ENCODE measurements at places on chromosomes 7 and 10.

GRCh38 chr10:77807706-77808105 lies 118.8 kb downstream of the DLG5 start:
- no peak for DNase-seq
- H3K4me3 ChIP-seq = no peak overlapping the region
- no peak overlapping the region for H3K27ac ChIP-seq
- peaks cover 95% of the 10 kb centered on the region for H3K36me3 ChIP-seq
- no peaks in the 10 kb centered on the region for H3K27me3 ChIP-seq
- no peaks in the 10 kb centered on the region for H3K4me1 ChIP-seq

DNA sequence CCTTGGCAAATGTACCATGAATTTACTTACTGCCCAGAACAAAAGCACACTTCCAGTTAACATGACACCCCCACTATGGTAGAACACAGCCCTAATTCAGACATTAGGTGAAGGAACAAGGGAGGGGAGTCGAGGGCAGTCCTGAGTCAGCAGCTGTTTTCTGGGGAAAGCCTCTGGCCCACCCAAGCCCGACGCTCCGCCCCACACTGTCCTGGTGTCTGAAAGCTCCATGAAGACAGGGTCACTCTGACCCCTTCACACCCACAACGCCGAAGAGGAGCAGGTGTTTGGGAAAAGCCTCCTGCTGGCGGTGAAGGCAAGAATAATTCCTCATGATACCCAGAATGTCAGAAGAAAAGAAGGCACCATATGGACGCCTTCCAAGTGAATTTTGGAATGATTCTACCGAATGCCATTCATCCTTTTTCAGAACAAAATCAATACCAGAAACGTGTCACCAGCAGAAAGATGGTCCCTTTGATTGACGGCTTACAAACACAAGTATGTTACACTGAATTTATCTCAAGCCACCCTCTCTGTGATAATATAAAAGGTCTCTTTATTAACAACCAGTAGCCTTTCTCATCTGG lies 172.1 kb downstream of the DIP2C start:
- no peak overlapping the region for H3K27ac ChIP-seq
- no peak overlapping the region for H3K4me3 ChIP-seq
- H3K36me3 ChIP-seq = peaks cover 9% of the 10 kb centered on the region
- no peak for DNase-seq
- H3K27me3 ChIP-seq = no peaks in the 10 kb centered on the region

DNA sequence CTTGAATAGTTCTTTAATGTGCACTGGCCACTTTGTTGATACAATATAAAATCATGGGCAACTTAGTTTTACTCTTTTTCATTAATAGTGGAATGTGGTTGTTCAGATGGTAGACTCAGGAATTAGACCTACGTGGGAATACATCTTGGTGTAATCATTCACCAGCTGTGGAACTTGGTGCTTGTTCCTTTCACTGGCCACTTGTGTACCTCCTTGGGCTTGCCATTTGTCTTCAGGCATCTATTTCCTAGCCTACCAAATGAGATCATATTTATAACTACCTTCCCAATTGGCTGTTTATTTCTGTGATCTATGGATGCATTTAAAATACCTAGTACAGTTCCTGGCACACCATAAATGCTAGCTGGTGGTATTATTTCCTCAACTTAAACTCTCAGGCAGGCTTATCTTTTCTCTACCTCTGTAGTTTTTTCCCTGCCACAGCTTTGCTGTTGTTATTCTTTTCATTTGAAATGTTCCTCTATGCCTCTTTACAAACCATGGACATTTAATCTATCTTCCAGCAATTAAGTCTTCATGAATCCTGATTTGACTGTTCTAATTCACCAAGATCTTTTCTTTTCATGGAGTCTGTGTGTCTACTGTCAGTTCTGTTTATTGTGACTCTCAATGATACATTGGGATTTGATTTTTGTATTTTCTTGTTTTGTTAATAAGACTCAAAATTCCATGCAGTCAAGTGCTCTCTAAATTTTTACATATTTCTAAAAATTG lies 113.0 kb downstream of the ADAM22 start:
- DNase-seq = no peak
- H3K27ac ChIP-seq = no peak overlapping the region
- H3K4me3 ChIP-seq = no peak overlapping the region
- H3K27me3 ChIP-seq = no peaks in the 10 kb centered on the region
- H3K4me1 ChIP-seq = no peaks in the 10 kb centered on the region

- no peaks in the 10 kb centered on the region for H3K36me3 ChIP-seq
- H3K4me3 ChIP-seq = no peak overlapping the region
- peak; percentile 71 for DNase-seq
- no peaks in the 10 kb centered on the region for H3K27me3 ChIP-seq
Observed at GRCh38 chr7:22001345-22002004, 55.8 kb upstream of the CDCA7L start.

GRCh38 chr10:131399981-131400380 lies 88.5 kb upstream of the TCERG1L start:
- no peaks in the 10 kb centered on the region for H3K36me3 ChIP-seq
- no peak overlapping the region for H3K4me3 ChIP-seq
- H3K27ac ChIP-seq = no peak overlapping the region

DNA sequence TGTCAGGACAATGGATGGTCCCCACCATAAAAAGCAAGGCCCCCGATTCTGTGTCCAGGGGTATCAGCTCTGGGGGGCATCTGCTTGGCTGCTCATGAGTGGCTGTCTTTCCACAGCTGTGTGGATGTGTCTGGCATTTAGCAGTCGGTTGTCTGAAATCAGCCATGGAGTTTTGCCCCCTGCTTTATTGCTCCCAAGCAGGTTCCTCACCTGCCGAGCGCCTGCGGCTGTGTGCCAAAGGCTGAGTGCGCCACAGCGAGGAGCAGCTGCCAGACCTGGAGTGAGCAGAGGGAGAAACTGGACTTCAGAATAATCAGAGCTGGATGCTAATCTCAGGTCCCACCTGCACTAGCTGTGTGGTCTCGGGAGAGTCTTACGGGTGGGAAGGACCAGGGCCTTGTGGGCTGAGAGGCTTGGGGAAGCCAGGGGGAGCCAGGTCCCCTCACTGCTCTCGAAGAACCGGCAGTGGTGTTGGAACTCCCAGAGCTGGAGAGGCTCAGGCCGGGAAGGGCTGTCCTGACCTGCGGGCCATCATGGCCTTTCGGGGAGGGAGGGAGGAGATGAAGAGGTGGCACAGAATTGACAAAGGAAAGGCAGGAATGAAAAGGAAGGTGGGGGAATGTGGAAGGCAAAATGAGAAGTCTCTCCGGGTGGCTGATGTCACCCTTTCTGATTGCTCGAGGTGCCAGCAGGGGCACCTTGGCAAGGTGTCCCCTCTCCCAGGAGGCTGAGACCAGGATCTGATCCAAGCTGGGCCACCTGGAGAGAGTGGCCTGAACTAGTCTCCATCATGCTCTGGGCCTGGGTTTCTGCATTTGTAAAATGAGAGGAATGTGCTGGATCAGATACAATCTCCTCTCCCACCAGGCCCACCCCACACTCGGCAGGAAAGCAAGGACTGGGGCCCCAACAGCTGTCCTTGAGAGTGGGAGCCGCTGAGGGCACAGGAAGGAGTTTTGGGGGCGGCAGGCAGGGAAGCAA lies 30.2 kb upstream of the LEP start:
- peaks cover 68% of the 10 kb centered on the region for H3K27me3 ChIP-seq
- no peaks in the 10 kb centered on the region for H3K4me1 ChIP-seq
- no peak overlapping the region for H3K4me3 ChIP-seq
- H3K27ac ChIP-seq = no peak overlapping the region

DNA sequence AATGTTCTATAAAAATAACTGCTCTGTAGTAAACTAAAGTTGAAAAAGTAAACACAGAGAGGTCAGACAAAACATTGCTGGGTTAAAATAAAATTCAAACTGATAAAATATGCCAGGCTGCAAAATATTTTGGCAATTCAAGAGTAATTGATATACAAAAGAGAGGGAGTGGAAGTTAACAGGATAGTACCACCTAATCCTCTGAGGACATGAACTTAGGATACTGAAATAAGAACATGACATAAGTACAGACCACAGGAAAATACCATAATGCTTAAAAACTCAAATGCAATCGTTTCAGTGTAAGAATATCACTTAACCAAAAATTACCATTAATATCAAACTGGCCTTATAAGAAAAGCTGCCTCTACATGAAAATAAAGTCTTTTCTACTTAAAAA lies 37.6 kb upstream of the GPR22 start:
- no peak overlapping the region for H3K27ac ChIP-seq
- DNase-seq = no peak
- H3K4me3 ChIP-seq = no peak overlapping the region
- no peaks in the 10 kb centered on the region for H3K27me3 ChIP-seq
- no peaks in the 10 kb centered on the region for H3K36me3 ChIP-seq

DNA sequence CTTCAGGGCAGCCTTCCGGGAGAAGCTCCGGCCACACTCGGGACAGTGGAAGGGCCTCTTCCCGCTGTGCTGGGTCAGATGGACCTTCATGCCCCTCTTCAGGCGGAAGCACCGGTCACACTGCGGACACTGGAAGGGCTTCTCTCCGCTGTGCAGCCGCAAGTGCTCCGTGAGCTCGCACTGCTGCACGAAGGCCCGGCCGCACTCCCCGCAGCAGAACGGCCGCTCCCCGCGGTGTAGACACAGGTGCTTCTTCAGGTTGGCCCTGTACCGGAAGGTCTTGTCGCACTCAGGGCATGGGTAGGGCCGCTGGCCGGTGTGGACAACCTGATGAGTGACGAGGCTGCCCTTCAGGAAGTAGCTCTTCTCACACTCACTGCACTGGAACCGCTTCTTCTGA lies 14.2 kb upstream of the ZNF786 start:
- no peaks in the 10 kb centered on the region for H3K4me1 ChIP-seq
- no peak for DNase-seq
- no peak overlapping the region for H3K27ac ChIP-seq
- H3K27me3 ChIP-seq = no peaks in the 10 kb centered on the region
- H3K4me3 ChIP-seq = no peak overlapping the region

GRCh38 chr7:77684030-77684429 lies 12.2 kb upstream of the RSBN1L start:
- DNase-seq = peak; percentile 80
- H3K4me1 ChIP-seq = peaks cover 3% of the 10 kb centered on the region
- H3K36me3 ChIP-seq = no peaks in the 10 kb centered on the region
- H3K27me3 ChIP-seq = no peaks in the 10 kb centered on the region
- no peak overlapping the region for H3K4me3 ChIP-seq

- H3K27me3 ChIP-seq = no peaks in the 10 kb centered on the region
- H3K36me3 ChIP-seq = peaks cover 57% of the 10 kb centered on the region
- peaks cover 2% of the 10 kb centered on the region for H3K4me1 ChIP-seq
- H3K4me3 ChIP-seq = no peak overlapping the region
- no peak for DNase-seq
Observed at GRCh38 chr7:2583798-2584580, 25.2 kb downstream of the IQCE start.

DNA sequence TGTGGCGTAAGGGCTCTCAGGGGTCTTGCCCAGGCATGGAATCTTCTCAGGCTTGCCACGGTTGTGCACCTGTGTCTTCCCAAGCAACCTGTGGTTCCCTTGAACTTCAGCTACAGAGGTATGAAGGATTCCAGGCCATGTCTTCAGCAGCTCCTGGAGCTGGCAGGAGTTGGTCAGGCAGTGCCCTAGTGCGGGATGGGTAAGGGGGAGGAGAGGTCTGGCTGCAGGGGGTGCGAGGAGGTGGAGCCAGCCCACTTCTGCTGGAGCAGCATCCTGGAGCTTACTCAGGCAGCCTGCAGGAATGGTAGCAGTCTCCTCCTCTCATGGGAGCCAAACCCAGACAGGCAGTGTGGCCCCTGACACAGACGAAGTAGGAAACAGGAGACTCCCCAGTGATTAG lies 3.8 kb upstream of the TRIL start:
- no peak for DNase-seq
- H3K4me3 ChIP-seq = no peak overlapping the region
- peaks cover 47% of the 10 kb centered on the region for H3K27me3 ChIP-seq

DNA sequence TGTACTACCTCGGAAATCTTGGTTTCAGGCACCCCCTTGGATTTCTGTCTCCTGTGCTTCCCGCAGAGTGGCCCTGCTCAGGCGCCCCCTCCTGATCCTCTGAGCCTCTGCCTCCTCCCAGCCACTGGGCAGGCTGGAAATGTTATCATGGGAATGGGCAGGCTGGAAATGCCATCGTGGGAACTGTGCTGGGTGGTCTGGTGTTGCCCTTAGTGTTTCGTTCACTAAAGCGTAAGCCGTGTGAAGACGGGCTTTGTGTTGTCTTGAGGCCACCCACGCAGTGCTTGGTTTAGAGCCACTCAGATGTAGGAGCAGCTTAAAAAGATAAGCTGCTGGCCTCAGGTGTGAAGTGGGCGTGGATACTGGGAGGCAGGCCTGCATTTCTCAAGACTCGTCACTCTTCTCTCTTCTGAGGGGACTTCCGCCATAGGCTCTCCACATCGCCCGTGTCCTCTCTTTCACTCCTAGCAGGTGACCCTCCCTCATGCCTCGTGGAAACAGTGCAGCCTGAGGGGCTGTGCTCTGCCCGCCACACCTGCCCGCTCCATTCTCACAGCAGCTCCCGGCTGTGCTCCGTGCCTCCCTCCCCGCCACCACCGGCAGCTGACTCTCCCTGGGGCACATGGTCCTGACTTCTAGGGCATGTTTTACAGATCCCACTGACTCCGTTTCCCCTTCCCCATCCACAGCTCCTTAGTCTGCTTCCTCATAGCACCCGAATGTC lies 28.5 kb downstream of the PPP2R2D start:
- peak overlapping the region; percentile 90 for H3K27ac ChIP-seq
- DNase-seq = peak; percentile 15
- H3K36me3 ChIP-seq = peaks cover under 1% of the 10 kb centered on the region
- no peak overlapping the region for H3K4me3 ChIP-seq
- H3K27me3 ChIP-seq = no peaks in the 10 kb centered on the region

- H3K27me3 ChIP-seq = no peaks in the 10 kb centered on the region
- H3K27ac ChIP-seq = no peak overlapping the region
- H3K4me3 ChIP-seq = no peak overlapping the region
- H3K36me3 ChIP-seq = no peaks in the 10 kb centered on the region
Observed at GRCh38 chr10:3413937-3414666, 241.5 kb upstream of the PITRM1 start.

DNA sequence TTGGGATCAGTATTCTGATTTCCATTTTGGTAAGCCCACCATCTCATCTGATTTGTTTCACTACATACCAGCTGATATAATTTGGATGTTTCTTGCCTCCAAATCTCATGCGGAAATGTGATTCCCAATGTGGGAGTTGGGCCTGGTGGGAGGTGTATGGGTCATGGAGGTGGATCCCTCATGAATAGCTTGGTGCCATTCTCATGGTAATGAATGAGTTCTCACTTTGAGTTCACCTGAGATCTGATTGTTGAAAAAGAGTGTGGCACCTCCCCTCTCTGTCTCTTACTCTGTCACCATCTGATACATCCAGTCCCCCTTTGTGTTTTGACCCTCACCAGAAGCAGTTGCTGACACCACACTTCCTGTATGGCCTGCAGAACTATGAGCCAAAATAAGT lies 347.3 kb downstream of the ARL4A start:
- no peak overlapping the region for H3K4me3 ChIP-seq
- no peaks in the 10 kb centered on the region for H3K4me1 ChIP-seq
- H3K36me3 ChIP-seq = no peaks in the 10 kb centered on the region
- no peaks in the 10 kb centered on the region for H3K27me3 ChIP-seq
- no peak overlapping the region for H3K27ac ChIP-seq
- no peak for DNase-seq

GRCh38 chr7:110311556-110311955 lies 779.4 kb upstream of the LRRN3 start:
- H3K27ac ChIP-seq = no peak overlapping the region
- H3K27me3 ChIP-seq = no peaks in the 10 kb centered on the region
- H3K4me3 ChIP-seq = no peak overlapping the region
- no peaks in the 10 kb centered on the region for H3K36me3 ChIP-seq
- DNase-seq = no peak

Measured in mesenchymal stem cell (in vitro differentiated cells and primary cell).